ENCODE measurements at places on chromosomes 13 and 19.

- peak; percentile 20 for DNase-seq
Measured at GRCh38 chr13:45859705-45860104, 8.2 kb upstream of the SIAH3 start.

- no peak for DNase-seq
Measured at GRCh38 chr13:75959861-75960481, 323.8 kb downstream of the LMO7 start.

GRCh38 chr13:25380741-25381324 is 9.1 kb downstream of the ATP8A2 start:
- DNase-seq: no peak

GRCh38 chr19:29837448-29837981 is 25.7 kb downstream of the CCNE1 start:
- DNase-seq: no peak

- no peak for DNase-seq
Measured at GRCh38 chr13:44765001-44765471, 188.9 kb upstream of the TSC22D1 start.

DNA sequence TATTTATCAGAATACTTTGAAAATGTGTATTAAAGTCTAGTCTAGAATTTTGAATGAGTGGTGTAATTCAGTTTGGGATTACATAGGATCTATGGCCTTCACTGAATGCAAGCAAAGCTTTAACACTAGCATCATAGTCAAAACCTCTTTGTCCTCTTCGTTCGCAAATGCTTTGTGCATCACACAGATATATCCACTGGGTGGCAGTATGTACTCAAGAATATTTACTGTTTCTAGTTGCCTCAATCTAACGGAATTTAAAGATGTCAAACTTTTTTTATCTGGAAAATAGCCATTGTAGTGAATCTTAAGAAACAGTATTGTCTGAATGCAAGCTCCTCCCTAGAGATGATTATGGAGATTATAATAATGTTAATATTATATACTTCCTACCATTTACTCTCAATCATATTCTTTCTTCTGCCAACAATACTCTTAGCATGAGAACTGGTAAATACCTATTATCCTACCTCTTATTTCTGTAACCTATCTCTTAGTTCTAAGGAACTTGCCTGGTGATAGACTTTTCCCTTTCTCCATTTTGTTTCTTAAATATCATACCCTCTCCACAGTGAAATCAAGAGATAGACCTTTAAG is 25.8 kb downstream of the LACC1 start:
- peak; percentile 49 for DNase-seq

DNA sequence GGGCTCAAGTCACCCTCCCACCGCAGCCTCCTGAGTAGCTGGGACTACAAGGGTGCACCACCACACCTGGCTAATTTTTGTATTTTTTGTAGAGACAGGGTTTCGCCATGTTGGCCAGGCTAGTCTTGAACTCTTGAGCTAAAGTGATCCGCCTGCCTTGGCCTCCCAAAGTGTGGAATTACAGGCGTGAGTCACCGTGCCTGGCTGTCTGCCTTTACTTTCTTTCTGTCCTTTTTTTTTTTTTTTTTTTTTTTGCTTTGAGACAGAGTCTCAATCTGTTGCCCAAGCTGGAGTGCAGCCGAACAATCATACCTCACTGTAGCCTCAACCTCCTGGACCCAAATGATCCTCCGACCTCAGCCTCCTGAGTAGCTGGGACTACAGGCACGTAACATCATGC is 25.0 kb upstream of the OR1M1 start:
- no peak for DNase-seq

GRCh38 chr19:58218899-58219298 is 9.8 kb upstream of the ZNF544 start:
- DNase-seq: no peak

GRCh38 chr13:59279028-59279427 is 884.7 kb downstream of the DIAPH3 start:
- DNase-seq: no peak

DNA sequence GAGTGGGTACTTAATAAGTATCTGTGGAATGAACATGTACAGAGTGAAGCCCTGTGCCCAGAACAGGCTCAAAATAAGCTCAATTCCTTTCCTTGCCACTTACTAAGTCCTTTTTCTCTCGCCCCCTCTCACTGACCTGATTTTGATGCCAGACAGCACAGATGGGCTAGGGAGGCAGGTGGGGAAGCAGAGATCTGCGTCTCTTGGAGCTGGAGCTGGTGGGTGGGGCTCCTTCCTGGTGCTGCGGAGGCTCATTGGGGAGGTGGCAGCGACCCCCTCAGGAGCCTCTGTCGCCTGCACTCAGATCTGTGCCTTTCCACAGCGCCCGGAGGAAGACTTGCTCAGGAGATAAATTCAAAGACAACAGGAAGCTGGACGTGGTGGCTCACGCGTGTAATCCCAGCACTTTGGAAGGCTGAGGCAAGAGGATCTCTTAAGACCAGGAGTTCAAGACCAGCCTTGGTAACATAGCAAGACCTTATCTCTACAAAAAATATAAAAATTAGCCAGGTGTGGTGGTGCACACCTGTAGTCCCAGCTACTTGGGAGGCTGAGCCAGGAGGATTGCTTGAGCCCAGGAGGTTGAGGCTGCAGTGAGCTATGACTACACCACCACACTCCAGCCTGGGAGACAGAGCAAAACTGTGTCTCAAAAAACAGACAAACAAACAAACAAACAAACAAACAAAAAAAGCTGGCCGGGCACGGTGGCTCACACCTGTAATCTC is 14.6 kb downstream of the AKT2 start:
- no peak for DNase-seq

- no peak for DNase-seq
Measured at GRCh38 chr13:62564770-62565169, 1149.1 kb upstream of the PCDH20 start.

DNA sequence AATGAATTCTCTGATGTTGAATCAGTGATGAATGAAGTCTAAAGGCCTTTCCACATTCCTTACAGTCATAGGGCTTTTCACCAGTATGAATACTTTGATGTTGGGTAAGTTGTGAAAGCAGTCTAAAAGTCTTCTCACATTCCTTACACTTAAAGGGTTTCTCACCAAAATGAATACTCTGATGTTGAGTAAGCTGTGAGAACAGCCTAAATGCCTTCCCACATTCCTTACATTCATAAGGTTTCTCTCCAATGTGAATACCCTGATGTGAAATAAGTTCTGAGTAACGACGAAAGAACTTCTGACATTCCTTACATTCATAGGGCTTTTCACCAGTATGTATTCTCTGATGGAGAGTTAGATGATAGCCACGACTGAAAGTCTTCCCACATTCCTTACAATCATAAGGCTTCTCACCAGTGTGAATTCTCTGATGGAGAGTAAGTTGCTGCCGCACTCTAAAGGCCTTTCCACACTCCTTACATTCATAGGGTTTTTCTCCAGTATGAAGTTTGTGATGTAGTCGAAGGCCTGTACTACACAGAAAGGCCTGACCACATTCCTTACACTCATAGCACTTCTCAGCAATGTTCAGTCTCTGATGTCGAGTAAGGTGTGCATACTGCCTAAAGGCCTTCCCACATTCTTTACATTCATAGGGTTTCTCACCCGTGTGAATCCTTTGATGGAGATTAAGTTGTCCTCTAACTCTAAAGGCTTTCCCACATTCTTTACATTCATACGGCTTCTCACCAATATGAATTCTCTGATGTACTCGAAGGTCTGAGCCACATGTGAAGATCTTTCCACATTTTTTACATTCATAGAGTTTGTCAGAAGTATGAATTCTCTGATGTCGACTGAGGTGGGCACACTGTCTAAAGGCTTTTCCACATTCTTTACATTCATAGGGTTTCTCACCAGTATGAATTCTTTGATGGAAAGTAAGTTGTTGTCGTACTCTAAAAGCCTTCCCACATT is 19.9 kb downstream of the ZFP30 start:
- no peak for DNase-seq

DNA sequence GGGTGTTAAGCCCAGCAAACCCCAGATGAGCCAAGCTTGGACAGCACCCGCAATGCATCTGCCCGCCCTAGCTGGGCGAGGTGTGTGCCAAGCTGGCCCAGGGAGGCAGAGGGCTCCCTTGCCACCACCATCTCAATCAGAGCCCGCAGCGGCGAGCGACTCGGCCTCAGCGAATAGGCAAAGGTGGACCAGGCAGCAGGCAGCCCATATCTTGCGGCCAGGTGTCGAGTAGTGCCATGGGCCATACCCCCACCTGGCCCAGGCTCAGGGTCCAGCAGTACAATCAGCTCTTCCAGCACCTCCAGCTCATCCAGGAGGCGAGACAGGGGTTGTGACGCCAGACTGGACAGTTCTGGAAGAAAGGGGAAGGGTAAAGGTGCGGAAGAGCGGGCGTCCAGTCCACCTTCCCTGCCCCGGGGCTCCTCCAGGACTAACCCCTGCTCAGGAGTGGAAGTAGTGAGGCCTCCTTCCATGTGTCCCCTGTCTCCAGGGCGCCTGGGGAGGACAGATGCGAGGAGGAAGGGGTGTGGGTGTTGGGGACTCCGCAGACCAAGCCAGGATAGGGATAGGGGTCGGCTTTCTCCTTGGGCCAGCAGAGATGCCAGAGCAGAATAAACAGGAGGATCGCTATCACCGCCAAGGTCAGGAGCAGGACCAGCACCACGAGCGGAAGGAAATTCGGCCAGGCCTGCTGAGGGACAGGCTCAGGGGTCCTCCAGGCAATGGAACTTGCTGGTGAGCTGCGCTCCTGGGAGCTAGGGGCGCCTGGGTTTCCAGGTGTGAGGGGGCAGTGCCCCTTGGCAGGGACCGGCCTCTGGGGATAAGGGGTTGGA is 2.8 kb downstream of the IGFLR1 start:
- no peak for DNase-seq

- no peak for DNase-seq
Measured at GRCh38 chr19:39515551-39516191, 732 bp downstream of the SELENOV start.

- peak; percentile 12 for DNase-seq
Measured at GRCh38 chr13:39051157-39051556, 12.9 kb downstream of the NHLRC3 start.

- no peak for DNase-seq
Measured at GRCh38 chr13:67117010-67117550, 113.1 kb downstream of the PCDH9 start.

DNA sequence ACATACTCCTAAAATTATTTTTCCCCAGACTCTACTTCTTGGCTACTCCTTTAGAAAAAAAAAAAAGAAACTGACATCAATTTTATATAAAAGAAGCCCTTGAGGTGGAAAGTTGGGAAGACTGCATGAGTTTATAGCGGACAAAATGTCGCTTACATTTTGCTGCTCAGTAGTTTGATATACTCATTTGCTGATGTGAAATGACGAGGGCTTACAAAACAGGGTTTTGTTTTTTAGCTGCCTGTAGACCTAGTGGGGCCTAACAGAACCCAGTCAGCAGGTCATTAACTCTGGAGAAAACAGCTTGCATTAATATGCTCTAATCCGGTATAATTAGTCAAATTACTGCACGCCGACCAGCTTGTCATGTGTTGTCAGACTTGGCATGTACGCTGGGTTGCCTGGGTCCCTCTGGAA is 37.6 kb upstream of the MAB21L1 start:
- DNase-seq: no peak

DNA sequence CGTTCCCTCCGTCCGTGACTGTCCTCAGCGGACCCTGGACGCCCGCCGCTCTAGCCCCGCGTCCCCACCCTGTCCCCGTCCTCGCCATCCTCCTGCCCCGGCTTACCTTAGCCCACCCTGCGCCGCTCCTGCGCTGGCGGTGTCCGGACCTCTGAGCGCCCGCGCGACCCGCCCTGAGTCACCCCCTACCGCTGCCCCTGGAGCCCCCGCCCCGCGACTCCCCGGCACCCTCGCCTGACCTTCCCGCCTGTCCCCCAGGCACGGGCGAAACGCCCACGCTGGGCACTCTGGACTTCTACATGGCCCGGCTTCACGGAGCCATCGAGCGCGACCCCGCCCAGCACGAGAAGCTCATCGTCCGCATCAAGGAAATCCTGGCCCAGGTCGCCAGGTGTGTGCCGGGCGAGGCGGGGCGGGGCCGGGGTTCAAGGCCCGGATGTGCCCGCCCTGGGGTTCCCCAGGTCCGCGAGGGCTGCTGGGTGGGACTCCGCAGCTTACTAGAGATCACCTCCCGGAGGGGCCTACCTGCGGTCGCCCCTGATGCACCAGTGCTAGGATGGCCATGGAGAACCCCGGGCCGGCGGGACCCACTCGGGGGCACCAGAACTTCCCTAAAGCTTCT is 5.1 kb downstream of the HMG20B start:
- no peak for DNase-seq

GRCh38 chr19:55058781-55059610 is 4.0 kb downstream of the RDH13 start:
- no peak for DNase-seq

DNA sequence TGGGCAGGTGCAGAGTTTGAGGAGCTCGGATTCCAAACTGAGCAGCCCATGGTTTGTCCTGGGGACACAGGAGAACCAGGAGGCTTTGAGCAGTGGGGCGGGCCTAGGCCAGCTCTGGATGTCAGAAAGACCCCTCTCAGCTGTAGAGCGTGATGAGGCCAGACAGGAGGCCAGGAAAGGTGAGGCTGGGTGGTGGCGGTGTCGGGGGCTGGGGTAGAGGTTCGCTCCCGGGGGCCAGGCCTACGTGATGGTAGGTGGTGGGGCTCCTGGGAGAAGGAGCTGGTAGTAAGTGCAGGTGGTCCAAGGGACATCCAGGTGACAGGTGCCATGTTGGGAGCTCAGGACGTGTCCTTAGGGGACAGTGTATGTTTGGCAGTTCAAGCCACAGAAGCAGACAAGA is 13.5 kb upstream of the PTOV1 start:
- DNase-seq: no peak
